ENCODE measurements at places on chromosomes 13 and 19.

DNA sequence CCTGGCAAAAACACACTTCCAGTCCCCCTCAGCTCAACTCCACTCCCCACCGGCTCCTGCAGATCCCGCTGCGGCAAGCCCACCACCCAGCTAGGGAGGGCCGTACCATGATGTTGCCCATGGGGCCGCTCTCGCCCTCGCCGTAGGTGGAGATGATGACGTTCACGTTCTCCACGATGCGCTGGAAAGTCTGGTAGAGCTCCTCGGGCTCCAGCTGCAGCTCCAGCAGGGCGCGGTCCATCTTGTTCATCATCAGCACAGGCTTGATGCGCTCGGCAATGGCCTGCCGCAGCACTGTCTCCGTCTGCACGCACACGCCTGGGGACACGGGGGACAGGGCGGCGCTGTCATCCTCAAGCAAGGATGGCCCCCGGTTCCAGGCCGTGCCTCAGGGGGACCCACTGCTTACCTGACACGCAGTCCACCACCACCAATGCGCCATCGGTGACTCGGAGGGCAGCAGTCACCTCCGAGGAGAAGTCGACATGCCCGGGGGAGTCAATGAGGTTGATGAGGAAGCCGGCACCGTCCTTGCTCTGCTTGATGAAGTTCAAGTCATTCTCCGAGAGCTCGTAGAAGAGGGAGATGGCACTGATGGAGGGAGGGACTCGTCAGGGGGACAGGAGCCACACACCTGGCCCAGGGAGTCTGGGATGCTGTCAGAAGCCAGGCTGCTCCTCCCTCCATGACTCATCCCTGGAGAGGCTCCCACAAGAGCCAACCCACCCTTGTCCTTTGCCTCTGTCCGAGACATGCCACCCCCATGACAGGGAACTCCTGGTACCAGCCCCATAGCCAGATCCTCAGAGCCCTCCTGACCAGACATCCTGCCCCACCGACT, 2.3 kb downstream of the EEF2 start:
- DNase-seq, result no peak

GRCh38 chr19:34773555-34773864, 495 bp upstream of the ZNF599 start:
- DNase-seq, result no peak

- no peak for DNase-seq
These were observed 31.3 kb upstream of the HOMER3 start for GRCh38 chr19:18972301-18972811.

DNA sequence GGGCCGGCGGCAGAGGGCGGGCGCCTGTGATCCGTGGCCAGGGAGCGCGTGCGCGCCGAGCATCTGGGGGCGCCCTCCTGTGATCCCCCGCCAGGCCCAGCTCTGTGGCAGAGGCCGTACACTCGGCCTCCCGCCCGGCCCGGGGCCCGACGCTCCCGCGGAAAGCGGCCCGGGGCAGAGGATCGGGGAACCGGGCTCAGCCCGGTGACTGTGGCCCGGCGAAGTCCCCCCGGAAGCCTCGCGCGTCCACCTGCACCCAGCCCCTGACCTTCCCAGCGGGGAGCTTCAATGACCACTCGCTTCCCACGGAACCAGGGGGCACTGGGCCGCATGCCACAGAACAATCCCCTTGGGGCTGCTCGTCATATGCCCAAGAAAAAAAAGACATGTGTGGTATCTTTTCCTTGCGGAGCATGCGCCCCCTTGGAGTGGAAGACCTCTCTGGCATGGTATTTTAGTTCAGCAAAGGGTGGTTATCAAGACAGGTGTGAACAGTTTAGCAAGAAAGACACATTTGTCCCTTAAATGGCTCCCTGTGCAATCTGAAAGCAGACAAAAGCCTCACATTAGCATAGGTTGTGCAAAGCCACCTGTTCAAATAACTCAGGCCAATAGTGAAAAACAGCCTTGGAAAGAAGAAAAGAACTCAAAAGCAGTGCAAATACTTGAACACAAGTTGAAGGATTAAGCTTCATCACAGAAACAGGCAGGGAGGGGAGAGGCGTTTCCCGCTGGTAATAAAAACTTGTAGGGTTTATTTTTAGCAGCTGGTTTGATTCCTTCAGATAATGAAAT, 290.9 kb upstream of the SOX21 start:
- DNase-seq, result no peak

DNA sequence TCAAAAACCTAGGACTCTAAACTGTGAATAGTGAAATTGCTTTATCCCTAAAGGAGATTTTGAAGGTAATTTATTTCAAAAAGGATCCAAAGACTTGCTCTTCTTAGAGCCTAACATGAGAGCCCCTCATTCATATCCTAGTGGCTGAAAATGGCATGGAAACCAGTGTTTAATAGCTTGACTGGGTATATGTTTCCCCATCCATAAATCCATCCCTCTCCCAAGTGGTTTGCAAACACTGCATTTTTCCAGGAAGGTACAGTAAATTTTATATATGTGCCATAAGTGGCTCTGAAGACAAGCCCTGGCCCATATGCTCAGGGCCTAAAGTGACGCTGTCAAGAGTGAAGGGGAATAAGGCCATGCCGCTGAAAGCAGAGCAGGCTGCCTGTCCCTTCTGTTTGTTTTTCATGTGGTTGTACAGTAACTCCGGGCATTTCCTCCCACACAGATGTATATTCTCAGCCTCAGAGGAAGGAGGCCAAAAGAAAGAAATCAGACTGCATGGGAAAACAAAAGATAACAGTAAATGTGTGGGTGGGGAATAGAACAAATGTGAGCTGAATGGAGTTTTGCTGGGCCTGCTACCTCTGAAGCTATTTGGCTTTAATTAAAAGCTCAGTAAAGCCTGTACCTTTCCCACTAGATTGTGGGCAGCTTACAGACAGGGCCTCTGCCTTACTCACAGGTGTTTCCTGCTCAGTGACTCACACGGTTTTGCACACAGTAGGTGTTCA, 181.9 kb downstream of the PCDH9 start:
- DNase-seq, result no peak

GRCh38 chr13:29137995-29138394, 317.9 kb downstream of the MTUS2 start:
- no peak for DNase-seq

DNA sequence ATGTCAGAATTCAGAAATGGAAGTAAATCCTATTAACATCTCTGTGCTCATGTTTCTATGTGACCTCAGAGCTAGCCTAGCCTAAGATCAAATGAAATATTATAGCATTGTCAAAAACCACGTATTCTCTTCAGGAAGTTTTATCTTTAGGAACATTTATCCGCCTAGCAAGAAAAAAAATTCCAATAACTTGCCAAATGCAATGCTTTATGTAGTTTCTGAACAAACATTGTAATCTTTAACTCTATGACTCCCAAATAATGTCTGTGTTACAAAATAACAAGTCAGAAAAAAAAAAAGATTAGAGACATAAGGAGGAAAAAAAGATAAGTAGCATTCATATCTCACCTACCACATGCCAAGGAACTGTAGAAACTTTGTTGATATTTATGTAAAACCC, 18.4 kb upstream of the IPO5 start:
- no peak for DNase-seq

- DNase-seq, result no peak
These were observed 413 bp downstream of the N4BP2L2 start for GRCh38 chr13:32538143-32538620.

- DNase-seq, result no peak
These were observed 93.2 kb downstream of the LHFPL6 start for GRCh38 chr13:39509616-39510315.

GRCh38 chr19:46860125-46860845, 512 bp upstream of the ARHGAP35 start:
- peak; percentile 99 for DNase-seq

- no peak for DNase-seq
These were observed 14.9 kb downstream of the MAP2K2 start for GRCh38 chr19:4108767-4109625.

DNA sequence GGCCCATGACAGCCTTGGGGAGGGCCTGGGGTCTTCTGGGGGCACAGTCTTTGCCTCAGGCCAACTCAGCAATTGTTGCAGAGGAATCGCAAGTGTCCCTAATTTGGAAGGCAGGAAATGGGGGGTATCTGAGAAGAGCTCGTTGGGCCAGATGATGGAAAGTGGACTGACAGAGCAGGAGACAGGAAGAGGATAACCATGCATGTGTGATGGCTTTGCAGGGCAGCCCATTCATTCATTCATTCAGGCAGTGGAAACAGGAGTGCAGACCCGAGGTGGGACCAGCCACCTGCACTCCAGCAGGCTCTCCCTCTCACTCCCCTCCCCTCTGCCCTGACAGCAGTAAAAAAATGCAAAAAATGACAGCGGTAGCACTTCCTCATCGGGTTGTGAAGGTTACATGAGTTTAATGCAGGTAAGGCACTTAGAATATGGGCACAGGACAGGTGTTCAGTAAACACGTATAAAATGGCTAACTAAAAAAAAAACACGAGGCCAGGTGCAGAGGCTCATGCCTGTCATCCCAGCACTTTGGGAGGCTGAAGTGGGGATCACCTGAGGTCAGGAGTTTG, 5.0 kb upstream of the TMEM147 start:
- no peak for DNase-seq

- DNase-seq, result no peak
These were observed 16.0 kb downstream of the SMG9 start for GRCh38 chr19:43738780-43739211.

- DNase-seq, result no peak
These were observed 1315.4 kb downstream of the PCDH9 start for GRCh38 chr13:65914716-65915115.

DNA sequence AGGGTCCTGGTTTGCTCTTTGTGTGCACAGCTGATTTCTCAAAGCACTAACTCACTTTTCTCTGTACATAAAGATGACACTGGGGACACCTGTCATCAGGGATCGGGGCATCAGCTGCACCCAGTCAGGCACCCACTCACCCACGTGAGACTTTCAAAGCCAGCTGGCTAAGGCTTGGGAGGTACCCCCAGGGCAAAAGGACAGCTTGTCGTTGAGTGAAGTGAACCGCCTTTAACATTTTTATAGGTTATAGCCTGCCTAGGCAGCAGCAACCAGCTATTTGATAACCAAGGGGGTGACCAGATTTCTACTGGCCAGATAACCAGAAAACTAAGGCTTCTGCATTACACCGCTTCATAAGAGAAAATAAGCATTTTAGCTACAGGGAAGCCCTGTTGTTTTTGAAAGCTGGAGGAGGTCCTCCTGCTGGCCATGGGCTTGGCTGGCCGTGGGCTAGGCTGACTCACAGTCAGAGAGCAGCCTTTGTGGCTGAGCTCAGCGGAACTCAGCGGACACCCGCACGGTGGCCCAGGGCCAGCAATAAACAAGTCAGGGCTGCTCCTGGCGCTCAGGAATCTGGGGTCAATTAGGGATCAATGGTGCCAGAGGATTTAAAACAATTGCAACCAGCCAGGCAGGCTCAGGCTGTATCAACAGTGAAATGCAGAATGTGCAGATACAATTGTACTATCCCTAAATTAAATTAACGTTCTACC, 57.1 kb downstream of the ALOX5AP start:
- peak; percentile 88 for DNase-seq

GRCh38 chr13:60448907-60449510, 52.0 kb downstream of the TDRD3 start:
- peak; percentile 23 for DNase-seq

GRCh38 chr19:10776900-10777650, 58.9 kb downstream of the TMED1 start:
- no peak for DNase-seq

- DNase-seq, result no peak
These were observed 1.7 kb upstream of the SERTAD3 start for GRCh38 chr19:40445780-40446262.

DNA sequence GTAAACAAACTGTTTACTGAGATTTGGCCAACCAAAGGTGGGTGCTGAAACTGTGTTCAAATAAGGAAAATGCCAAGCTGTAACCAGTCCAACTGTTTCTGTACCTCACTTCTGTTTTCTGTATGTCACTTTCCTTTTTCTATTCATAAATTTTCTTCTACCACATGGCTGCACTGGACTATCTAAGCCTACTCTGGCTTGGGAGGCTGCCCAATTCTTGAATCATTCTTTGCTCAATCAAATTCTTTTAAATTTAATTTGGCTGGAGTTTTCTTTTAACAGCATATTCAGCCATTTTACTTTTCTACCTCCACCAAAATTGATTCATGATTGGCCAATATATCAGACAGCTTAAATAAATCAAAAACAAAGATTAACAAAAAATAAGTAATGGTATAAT, 1575.5 kb upstream of the SPRY2 start:
- no peak for DNase-seq

DNA sequence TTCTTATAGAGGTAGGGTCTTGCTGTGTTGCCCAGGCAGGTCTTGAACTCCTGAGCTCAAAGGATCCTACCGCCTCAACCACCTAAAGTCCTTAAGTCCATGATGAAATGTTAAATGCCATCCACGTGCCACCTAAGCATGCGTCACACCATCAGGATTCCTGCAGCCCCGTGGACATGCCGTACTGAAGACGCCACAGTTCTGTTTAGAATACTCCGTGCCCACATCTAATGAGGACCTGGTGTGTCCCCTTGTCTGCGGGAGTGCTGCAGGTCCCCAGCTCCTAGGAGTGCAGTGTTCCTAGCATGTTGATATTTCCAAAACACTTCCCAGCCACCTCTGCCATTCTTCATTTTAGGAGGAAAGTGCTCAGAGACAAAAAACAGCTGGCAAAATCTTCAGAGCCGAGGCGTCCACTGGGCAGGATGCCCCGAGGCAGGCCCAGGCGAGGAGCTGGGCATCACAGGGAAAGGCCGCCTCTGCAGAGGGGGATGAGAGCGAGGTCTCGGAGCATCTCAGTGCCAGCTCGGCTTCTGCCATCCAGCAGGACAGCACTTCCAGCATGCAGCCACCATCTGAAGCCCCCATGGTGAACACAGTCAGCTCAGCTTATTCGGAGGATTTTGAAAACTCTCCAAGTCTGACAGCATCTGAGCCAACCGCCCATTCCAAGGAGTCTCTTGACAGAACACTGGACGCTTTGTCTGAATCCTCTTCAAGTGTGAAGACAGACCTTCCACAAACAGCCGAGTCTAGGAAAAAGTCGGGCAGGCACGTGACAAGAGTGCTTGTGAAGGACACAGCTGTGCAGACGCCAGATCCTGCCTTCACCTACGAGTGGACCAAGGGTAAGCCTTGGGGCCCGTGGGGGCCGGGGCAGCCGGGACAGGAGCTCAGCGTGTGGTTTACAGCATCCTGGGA, 13.2 kb downstream of the C19orf44 start:
- no peak for DNase-seq

- DNase-seq, result peak; percentile 11
These were observed 677 bp downstream of the TGDS start for GRCh38 chr13:94595001-94595949.

GRCh38 chr19:13932911-13933393, 5.3 kb downstream of the PODNL1 start:
- DNase-seq, result no peak
